ENCODE measurements at places on chromosomes 5 and 9. TPM values are rescaled to one million over a fixed set of nuclear protein-coding genes. Genes with fewer than 3 reads are reported as not detected.

The CCDC69 gene
- 0.03 TPM for total RNA-seq

- DNase-seq, result no peak
Measured at GRCh38 chr5:71456362-71456743, 902 bp downstream of the BDP1 start.

DNA sequence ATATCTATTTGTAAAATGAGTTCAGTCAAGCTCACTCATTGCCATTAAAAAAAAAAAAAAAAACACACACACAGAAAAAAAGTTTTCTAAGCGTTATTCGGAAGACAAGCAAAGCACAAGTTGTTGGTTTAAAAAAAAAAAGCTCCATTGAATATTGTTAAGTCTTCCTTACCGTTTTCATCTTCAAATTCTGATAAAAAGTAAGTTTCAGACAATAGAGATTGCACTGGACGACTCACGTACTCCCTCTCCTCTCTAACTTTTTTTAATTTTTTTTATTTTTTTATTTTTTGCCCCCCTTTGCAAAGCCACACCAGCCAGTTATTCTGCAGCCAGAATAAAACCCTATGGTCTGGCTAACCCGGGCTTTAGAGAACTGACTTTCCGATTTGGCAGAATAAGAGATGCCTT lies 544 bp downstream of the ADAMTS6 start:
- DNase-seq, result no peak

DNA sequence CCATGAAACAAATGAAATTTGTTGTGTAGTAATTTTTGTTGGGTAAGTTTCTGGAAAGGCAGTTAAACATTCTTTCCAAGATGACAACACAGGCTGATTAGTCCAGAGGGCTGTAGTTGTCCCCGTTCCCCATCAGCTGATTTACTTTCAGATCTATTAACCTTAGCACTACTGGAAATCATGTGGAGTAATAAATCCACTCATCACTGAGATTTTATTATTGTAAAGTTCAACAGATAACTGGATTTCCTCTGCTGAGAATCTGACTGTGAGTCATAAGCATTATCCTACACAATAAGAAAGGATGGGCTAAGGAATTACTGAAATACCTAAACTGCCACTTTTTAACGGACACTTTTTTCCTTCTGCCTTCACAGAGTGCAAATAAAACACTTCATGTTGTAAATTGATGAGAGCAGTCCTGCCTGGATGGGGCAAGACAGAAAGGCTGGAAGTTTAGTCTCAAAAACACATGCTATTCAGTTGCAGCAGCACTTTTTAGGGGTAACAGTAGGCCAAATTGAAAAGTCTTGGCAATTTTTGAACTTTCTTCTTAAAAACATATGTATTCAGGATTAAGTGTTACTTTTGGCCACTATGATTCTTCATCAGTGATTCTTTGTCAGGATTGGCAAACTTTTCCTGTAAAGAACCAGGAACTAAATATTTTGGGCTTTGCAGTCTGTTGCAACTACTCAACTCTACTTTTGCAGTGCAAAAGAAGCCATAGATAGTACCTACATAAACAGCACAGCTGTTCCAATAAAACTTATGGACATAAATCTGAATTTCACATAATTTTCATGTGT lies 7.0 kb downstream of the STOM start:
- DNase-seq, result peak; percentile 86

GRCh38 chr9:83572524-83572923 lies 34.3 kb upstream of the FRMD3 start:
- no peak for DNase-seq
